Epithelial cell of proximal tubule (primary cell): ENCODE measurements at places on chromosomes 7 and 10. TPM values are rescaled to one million over a fixed set of nuclear protein-coding genes. Genes with fewer than 3 reads are reported as not detected.

DNA sequence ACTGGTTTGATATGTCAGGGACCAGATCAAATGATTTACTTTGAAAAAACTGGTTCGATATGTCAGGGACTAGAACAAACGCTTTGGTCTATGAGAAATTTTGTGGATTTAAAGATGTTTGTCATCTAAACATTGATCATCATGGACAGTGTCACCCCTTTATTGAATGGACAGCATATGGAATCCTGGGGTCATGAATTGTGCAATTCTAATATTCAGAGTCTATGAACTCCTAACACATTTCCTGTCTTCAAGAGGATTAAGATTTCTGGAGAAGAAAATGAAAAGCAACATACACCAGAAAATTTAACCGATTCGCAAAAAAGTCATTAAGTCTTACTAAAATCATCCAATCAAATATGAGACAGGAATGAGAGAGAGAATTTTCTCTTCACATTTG, 106.4 kb upstream of the FAM133B start:
- DNase-seq: no peak

GRCh38 chr7:67564959-67565358, 568.3 kb downstream of the TYW1 start:
- no peak for DNase-seq

- no peak for DNase-seq
Observed at GRCh38 chr10:93751832-93752231, 5.9 kb upstream of the LGI1 start.

DNA sequence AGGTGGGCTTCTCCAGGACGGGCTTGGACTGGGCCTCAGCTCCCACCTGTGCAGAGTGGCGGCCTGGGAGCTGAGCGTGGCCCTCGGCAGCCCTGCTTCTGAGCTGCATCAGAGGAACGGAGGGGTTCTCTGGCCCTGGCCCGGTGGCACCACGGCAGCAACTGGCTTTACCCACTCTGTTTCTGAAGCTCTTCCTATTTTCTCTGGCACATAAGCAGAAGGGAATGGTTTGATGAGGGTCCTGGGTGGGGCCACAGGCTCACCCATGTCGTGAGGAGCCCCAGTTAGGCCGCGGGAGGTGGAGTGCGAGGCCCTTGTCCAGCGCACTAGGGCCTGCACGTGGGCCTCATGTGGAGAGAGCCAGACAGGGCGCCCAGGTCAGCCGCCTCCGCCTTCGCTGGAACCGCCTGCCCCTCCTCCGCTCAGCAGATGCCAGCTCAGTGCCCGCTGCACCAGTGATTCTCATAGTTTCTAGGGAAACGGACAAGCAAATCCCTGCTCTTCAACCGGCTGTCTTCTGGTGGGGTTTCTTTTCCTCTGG, 284.0 kb downstream of the CELF2 start:
- DNase-seq: no peak

- no peak for DNase-seq
Observed at GRCh38 chr10:97566336-97566996, 6.1 kb upstream of the ANKRD2 start.

DNA sequence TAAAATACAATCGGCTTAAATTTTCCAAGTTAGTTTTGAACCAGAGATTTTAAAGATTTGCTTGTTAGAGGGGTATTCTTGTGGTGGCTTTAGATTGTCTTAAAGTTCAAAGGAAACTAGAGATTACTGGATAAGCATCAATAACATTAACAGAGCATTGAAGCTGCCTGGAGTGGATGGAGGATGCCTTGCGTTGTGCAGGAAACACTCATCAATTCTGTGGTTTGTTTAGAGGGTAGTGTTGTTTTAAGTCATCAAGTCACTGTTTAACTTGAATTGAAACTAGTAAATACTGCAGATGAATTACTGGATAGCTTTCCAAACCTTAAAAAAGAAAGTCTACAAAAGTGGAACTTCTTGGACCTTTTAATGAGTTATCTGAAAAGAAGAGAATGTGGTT, 218.6 kb downstream of the CELF2 start:
- no peak for DNase-seq

Gene IFIT1B
- total RNA-seq: 0.36 TPM in 1 of 2 replicates, not detected in the other

Gene HYAL4
- total RNA-seq: not detected in 2 replicates

Gene SORBS1
- 7.0 and 8.5 TPM in 2 replicates for total RNA-seq

Gene CYP26C1
- 0.06 and 0.43 TPM in 2 replicates for total RNA-seq

Gene TWNK
- total RNA-seq: 5.2 and 9.7 TPM in 2 replicates

Gene FAM25A
- not detected in 2 replicates for total RNA-seq
